ENCODE measurements at places on chromosomes 12 and 14.

GRCh38 chr12:98817742-98818141 is 172.7 kb downstream of the APAF1 start:
- DNase-seq: no peak

DNA sequence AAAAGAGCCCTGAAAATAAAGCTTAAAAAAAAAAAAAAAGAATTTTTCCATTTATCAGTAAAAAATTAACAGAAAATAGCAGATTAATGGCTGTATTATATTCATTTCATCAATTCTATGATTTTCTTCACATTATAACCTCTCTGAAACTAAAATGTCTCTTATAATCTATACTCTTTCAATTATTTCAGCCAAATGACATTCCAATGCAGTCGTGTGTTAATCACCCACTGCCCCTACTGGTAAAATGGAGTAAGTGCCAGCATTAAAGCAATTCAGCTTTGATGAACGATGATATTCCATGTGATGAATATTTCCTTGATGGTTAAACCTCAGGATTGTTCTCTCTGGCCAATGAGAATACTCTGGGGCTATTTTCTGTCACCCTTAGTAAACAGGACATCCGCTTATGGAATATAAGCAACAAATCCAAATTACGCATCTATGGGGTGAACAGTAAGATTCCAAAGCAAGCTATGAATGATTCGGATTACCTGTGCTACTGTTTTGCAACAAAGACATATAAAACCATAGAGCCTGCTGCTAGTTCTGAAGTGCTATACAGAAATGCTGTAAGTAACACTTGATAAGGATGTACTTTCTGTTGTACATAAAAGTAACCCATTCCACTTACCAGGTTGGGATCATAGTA is 20.3 kb upstream of the SYCP3 start:
- no peak for DNase-seq

DNA sequence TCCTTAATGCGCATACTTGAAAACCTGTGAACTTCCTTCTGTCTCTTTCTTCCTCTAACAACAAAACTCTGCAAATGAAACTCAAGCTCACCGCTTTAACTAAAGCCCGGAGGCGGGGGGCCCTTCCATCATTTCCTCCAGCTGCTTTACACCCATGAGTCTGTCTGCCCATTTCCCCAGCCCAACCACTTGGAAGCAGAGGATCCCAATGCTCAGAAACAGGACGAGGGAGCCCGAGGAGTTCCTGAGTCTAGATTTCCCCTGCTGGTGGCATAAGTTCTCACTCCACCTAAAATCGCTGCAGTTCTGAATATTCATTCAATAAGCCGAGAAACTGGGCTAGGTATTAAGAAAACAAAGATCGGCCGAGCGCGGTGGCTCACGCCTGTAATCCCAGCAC is 30.8 kb downstream of the GPR19 start:
- DNase-seq: no peak

DNA sequence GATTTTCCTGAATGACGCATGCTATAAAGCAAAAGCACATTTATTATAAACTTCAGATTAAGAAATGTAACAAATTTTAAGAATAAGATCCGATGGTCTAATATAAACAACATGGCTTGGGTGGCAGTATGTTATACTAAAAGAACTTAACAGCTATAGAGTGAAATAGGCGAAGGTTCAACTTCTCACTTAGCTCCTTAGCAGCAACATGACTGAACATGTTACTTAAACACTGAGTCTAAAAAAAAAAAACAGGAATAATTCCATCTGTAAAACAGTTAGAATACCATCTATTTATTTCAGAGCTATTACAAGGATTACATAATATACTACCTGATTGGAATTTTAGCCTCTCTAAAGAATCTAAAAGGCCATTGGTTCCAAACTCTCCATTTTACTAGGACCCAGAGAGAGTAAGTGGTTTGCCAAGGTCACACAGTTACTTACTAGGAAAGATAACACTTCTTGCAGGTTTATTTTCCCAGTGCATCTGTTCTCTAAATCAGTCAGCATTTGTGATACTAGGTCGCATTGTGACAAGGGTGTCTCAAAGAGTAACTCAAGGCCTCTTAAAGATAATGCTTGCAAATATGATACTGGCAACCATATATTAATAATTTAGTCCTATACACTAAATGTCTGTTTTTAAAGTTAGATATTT is 14.8 kb downstream of the OSBPL8 start:
- no peak for DNase-seq

DNA sequence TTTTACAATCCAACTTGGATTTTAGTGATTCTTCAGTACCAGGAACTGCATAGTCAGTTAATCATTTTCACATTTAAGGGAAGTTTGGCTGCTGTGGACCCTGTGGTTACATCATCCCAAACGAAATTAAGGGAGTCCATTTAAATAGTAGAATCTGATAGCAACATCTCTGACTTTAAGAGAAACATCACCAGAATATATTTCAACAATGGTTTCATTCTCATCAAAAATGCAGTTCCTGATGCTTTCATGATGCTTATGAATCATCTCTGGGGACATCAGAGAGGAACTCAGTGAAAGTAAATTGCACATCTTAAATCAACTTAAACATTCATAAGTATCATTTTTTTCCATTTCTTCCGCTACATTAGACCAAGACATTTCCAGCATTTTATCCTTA is 1170.7 kb downstream of the FSCB start:
- no peak for DNase-seq

- no peak for DNase-seq
Observed at GRCh38 chr12:11559626-11560340, 89.7 kb upstream of the ETV6 start.

DNA sequence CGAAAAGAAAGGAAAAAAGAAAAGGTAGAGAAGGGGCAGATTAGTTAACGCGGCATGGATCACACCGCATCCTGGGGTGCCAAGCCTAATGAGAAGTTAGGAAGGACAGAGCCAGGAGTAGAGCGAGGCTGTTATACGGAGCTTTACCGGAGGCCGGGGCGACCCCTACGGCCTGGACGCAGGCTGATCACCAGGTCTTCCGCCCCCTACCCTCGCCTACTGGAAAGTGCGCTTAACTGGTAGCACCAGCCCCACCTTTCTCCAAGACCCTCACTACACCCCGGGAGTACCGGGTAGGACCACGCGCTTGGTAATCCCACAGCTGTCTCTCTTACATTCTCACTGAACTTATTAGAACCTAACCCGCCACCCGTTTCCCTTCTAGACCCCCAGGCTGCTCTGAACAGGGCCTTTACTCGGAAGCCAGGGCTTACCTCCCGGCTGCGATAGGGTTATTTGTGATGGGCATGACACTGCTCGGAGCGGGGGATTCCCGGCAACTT is 33.8 kb downstream of the WBP11 start:
- no peak for DNase-seq

- DNase-seq: no peak
Observed at GRCh38 chr12:10293151-10293550, 14.5 kb upstream of the KLRD1 start.

- DNase-seq: no peak
Observed at GRCh38 chr14:58789736-58790135, 152.0 kb downstream of the DACT1 start.

- DNase-seq: no peak
Observed at GRCh38 chr14:77424862-77425261, 1.5 kb upstream of the NOXRED1 start.

DNA sequence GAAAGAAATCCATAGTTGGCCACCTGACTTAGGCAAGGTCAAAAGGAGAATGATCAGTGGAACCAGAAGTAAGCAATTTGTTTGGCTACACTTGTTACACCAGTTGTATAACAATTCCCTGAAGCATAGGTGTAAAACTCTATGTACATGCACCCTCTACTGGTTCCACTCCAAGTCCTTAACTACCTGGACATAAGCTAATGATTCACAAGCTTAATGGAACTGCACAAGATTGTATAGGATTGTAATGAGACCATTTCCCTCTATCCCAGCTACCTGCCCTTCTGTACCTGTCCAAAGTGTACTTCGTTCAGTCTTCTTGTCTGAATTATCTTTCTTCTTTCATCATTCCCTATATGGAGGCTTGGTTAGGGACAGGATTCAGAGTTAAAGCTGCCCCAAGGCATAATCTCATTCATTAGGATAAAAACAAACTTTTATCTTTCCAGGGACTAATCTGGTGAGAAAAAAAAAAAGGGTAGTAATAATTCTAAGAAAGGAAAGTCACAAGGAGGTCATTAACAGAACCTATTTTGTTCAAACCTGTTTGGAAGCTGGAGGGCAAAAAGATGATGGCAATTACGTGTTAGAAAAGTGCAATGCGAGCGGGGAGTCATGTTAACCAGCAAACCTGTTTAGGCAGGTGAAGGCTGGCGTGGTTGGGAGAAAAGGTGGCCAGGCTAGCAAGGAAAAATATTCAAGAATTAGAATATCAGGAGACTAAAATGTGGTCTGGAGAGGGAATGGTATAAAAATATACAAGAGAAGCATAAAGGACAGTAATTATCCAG is 2.8 kb upstream of the TMEM52B start:
- DNase-seq: no peak

DNA sequence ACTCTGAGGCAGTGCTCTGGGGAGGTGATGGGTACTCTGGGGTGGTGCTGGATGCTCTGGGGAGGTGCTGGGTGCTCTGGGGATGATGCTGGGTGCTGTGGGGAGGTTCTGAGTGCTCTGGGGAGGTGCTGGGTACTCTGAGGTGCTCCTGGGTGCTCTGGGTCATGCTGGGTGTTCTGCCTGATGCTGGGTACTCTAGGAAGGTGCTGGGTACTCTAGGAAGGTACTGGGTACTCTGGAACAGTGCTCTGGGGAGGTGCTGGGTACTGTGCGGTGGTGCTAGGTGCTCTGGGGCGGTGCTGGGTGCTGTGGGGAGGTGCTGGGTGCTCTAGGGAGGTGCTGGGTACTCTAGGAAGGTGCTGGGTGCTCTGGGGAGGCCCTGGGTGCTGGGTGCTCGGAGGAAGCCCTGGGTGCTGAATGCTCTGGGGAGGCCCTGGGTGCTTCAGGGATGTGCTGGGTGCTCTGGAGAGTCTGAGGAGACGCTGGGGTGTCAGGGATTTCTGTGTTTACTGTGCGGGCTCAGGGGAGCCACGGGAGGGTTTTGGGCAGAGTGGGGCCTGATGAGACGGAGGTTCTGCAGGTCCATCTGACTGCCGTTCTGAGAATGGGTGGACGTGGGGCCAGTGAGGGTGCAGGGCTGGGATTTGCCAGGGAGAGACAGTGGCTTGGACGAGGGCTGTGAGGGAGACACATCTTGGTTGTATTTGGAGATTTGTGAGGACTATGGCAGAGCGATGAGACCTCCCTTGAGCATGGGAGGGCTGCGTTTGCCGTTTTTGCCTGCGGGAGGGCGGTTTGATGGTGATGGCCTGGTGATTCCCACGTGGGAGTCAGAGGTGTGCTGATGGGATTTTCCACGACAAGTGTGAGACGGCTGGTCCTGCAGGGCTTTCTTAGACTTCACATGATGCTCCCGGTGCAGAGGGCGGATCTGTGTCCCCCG is 30.0 kb downstream of the MMP17 start:
- DNase-seq: no peak

GRCh38 chr12:128191380-128191779 is 75.6 kb upstream of the TMEM132C start:
- DNase-seq: no peak

DNA sequence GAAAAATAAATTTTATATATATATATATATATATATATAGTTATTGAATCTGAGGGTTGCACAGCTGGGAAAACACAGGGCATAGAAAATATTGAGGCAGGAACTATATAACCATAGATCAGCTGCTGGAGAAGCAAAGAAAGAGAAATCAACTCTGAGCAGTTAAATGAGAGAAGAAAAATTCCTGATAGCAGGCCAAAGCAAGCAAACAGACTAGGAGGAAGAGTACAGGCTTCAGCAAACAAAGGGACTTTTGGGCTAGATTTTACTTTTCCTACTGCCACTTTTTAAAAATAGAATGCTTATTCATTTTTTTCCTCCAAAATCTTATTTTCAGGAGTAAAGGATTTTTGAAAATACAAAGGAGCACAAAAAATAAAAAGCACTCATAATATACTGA is 216.0 kb upstream of the PRKD1 start:
- DNase-seq: no peak

GRCh38 chr14:65287264-65288131 is 125.0 kb upstream of the FUT8 start:
- DNase-seq: no peak

GRCh38 chr12:130247634-130248237 is 85.5 kb downstream of the FZD10 start:
- DNase-seq: no peak

DNA sequence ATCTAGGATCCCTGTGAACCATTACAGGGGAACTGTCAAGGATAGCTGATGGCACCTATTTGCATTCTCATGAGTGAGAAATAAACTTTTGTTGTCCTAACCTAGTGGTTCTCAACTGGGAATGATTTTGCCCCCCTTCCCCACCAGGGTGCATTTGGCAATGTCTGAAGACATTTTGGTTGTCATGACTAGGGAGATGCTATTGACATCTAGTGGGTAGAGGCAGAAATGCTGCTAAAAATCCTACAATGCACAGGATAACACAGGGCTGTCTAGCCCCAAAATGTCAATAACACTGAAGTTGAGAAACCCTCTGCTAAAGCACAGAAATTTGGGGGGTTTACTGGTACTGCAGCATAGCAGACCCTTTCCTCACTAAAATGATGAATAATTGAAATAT is 140.9 kb upstream of the SRRM4 start:
- DNase-seq: no peak

- no peak for DNase-seq
Observed at GRCh38 chr12:27919671-27920235, 52.8 kb downstream of the PTHLH start.

GRCh38 chr12:90842477-90842876 is 112.5 kb downstream of the CCER1 start:
- no peak for DNase-seq

DNA sequence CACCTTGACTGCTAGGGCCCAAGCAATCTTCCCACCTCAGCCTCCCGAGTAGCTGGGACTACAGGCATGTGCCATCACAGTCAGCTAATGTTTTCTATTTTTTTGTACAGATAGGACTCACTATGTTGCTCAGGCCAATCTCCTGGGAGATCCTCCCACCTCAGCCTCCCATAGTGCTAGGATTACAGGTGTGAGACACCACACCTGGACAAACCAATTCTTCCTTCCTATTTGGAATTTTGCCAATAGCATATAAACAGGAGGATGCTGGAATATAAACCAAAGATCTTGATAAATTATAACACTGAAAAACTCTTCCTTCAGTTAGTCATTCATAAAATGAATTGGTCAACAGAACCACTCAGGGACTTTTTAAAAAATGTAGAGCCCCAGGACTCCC is 8.4 kb downstream of the ACIN1 start:
- DNase-seq: no peak

- DNase-seq: no peak
Observed at GRCh38 chr12:124727922-124728321, 135.7 kb downstream of the SCARB1 start.

Measured in stimulated activated CD8-positive, alpha-beta memory T cell treated with anti-CD3 and anti-CD28 coated beads, Interleukin-4, amount 100 ng/mL, for 4 hours (primary cell).